ENCODE measurements at places on chromosomes 12 and 14. TPM values are rescaled to one million over a fixed set of nuclear protein-coding genes. Genes with fewer than 3 reads are reported as not detected.

DNA sequence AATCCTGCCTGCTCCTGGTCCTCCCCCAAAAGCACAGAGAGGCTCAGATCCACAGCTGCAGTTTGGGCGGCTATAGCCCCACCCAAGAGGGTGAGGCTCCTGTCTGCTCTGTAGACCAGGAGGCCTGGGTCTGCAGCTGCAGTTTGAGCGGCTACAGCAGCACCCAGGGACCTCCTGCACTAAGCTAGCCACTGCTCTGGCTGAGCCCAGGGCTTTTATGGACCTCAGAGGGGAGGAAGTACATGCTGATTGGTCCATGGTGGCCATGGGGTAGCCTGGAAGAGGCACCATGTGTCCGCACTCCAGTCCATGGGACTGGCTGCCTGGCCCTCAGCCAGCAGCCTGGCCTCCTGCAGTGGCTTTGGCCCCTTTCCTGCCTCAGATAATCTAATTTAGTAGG lies 49.6 kb upstream of the GSC start:
- no peak for DNase-seq

GRCh38 chr12:118344829-118345228 lies 27.9 kb downstream of the TAOK3 start:
- DNase-seq, result no peak

ESRRB gene
- total RNA-seq, result 2.5 TPM

CCDC197 gene
- total RNA-seq, result 0.68 TPM

DNA sequence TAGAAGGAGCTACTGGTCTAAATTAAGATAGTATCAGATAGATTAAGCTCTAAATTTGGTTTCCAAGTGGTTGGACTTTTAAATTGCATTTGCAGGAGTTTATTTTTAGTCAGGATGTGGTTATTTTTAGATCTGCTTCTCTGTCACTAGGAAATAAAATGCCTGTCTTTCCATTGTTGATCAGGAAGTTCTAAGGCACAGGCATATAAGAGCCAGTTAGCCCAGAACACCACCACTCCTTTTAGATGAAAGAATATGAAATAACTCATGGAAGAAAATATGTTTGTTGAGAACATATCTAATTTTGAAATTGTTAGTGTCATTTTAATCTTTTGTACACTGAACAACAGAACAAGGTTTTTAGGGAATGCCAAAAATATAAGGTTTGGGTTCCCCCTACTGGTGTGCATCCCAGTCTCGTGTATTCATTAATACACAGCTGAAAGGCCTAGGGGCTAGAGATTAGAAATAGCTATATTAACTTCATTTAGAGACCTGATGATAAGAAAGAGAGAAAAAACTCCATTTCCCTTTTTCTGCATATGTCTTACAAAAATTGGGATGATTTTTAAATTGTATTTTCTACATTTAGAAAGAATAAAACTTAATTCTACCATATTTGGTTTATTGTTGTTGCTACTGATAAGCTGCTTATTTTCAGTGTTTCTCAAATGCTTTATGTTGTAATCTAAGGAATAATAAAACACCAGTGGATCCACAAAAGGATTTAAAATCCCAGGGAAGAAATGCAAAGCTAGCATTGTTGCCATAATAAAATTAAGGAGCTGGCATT lies 67.2 kb downstream of the RIC8B start:
- DNase-seq, result no peak

GRCh38 chr14:99080306-99080705 lies 191.7 kb downstream of the BCL11B start:
- no peak for DNase-seq

DNA sequence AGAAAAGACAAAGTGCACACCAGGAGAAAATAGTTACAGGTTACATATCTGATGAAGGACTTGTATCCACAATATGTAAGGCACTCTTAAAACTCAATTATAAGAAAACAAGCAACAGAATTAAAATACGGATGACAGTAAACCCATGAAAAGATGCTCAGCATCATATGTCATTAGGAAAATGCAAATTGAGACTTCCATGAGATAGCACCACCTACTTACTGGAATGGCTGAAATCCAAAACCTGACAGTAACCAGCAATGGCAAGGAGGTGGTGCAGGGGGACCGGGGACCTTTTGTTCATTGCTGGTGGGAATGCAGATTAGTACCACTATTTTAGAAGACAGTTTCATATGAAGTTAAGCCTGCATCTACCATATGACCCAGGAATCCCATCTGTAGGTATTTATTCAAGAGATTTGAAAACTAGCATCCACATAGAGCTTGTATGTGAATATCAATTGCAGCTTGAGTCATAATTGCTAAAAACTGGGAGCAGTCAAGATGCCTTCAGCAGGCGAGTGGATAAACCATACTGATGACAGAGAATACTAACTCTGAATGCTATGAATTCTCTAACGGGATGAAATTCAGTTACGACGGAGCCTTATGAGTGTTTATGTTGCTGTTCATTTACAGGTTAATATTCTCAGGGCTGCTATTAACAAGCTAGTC lies 43.9 kb upstream of the ASPG start:
- no peak for DNase-seq

DNA sequence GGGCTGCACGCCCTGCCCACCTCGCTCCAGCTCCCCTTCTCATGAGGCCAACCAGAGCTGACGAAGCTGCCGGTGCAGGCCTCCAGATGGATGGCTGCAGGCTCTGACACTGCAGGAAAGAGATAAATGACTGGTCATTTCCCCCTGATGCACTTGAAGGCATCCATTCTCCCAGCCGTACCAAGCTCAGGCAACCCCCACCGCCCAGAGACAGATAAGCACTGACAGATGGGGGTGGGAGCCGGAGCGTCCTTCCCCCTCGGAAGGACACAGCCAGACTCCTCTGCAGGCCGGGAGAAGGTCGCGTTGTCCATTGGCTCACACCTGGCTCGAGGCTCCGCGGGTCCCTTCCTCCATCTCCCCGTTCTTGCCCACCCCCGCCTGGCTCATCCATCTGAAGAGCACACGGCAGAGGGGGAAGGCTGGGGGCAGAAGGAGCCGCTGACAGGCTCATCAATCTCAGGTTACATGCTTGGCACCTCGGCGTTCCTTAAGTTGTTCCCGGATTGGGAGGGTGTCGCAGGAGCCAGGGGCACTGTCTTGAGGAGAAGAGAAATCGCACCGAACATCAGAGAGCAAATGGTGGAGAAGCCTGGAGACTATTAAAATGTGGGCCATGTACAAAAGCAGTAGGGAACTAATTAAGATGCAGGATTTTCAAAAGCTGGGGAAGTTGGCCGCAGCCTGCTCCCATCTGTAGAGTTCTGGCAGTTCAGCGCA lies 151.6 kb downstream of the DPF3 start:
- DNase-seq, result no peak

GRCh38 chr14:31749275-31749674 lies 188.1 kb downstream of the NUBPL start:
- DNase-seq, result no peak

DNA sequence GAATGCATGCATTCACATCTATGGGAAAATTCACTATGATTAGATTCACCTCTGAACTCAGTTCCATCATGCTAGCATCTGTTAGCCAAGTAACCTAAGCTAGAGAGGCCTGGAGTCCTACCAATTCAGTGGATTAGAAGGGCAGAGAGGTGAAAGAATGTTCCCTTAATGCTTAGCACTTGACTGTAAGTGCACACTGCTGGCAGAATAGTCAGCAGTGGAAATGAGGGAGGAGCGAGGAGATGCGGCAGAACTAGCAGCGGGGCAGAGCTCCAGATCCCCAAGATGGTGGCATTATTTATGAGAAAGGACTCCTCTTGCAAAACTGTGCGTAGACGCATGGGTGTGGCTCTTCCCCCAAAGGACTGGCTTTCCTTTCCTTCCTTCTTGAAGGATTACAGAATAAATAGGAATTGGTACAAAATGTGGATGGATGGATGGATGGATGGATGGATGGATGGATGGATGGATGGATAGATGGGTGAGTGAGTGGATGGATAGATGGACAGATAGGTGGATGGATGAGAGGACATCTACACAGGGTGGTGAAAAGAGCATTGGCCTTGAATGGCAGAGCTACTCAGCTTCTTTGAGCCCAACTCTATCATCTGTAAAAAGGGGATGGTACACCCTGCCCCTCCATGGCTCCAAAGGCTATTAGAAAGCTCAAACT lies 227.2 kb downstream of the CHST11 start:
- no peak for DNase-seq

DNA sequence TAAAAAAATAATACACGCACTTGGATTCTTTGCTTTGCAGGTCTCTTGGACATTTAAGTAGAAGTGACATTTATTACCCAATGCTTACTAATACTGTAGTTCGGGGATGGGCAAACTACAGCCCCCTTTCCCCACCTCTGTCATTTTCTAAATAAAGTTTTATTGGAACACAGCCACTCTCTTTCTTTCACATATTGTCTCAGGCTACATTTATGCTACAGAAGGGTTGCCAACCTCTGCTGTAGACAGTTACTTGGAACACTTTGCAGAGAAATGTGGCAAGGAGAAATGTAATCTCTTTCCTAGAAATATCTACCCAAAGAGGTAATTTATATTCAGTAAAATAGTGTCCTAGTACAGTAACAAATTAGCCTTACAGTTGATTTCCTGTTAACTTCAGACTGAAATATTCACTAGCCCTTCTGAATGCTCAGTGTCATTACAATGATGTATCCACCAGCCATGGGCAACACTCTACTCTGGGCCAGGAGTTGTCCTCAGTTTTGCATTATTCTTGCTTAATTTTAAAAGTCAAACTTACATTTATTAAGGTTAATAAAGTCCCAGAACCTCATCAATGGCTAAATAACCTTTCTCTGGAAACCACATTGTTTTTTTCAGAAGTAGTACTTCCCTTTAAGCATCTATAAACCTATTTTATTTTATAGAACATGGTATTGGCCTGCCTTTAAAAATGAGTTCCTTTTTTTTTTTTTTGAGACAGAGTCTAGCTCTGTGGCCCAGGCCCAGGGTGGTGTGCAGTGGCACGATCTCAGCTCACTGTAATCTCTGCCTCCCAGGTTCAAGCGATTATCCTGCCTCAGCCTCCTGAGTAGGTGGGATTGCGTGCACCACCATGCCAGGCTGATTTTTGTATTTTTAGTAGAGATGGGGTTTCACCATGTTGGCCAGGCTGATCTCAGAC lies 269.6 kb upstream of the AMIGO2 start:
- DNase-seq, result no peak

TAS2R43 gene
- not detected for total RNA-seq

- DNase-seq, result no peak
Measured at GRCh38 chr14:98234208-98234607, 1037.8 kb downstream of the BCL11B start.

GRCh38 chr14:98006008-98006407 lies 1208.8 kb downstream of the VRK1 start:
- DNase-seq, result no peak

- no peak for DNase-seq
Measured at GRCh38 chr12:92229381-92229780, 83.7 kb upstream of the BTG1 start.

GRCh38 chr12:75294797-75295196 lies 35.3 kb downstream of the CAPS2 start:
- no peak for DNase-seq

BTBD6 gene
- 28.1 TPM for total RNA-seq

DNA sequence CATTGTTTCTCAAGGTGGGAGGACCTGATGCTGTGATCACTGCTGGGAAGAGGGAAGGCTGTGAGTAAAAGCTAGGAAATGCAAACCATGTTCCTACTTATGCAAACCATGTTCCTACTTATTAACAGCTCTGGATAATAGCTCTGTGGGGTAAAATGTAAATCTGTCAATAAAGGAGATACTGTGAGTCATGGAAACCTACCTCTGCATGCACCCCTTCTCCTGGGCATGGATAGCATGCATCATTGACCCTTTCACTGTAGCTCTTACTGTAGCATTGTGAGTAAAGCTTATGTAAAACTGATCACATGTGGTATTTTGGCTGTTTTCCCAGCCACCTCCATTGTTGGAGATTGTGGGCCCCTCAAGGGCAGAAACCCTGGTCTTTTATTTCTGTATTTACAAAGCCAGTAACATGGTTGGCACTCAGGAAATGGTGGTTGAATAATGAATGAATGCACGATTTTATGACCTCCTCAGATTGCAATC lies 253.7 kb downstream of the GRIN2B start:
- DNase-seq, result no peak

- no peak for DNase-seq
Measured at GRCh38 chr12:131965073-131965472, 15.3 kb downstream of the EP400 start.

GRCh38 chr12:103696101-103696500 lies 109.0 kb downstream of the STAB2 start:
- DNase-seq, result no peak

DNA sequence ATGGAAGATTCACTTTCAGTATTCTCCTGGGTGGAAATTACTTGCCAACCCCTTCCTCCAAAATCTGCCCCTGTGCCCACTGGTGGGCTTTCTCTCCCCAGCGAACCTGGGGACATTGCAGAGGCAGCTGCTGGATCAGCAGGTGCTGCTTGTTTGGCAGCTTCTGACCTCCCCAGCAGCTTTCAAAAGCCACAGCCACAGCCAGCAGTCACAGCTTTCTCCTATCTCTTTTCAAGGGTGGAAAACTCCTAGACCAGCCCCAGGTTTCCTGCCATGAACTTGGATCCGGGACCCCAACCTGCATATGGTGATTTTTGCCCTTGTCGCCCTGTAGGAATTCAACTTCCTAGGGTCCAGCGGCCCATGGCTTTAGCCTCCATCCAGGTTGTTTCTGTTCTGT lies 330.8 kb downstream of the ADAMTS20 start:
- DNase-seq, result no peak

GRCh38 chr14:58873228-58873953 lies 235.6 kb downstream of the DACT1 start:
- DNase-seq, result no peak

DNA sequence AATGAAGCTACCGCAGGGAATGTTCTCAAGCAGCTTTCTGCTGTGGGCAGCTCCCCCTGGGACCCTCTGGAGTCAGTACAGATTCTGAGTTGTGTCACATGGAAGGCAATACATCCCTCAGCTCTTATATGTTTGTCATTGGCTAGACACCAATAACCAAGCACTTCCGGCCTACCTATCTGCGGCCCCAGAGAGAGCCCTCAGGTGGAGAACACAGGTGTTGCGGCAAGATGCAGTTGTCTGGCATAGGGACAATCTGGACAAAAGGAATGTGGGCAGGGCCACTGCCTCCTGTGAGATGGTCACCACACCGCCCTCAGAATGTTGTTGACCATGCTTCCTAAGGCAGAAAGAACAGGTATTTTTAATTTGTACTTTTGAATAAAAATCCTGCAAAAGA lies 118.7 kb downstream of the BRMS1L start:
- DNase-seq, result no peak

DNA sequence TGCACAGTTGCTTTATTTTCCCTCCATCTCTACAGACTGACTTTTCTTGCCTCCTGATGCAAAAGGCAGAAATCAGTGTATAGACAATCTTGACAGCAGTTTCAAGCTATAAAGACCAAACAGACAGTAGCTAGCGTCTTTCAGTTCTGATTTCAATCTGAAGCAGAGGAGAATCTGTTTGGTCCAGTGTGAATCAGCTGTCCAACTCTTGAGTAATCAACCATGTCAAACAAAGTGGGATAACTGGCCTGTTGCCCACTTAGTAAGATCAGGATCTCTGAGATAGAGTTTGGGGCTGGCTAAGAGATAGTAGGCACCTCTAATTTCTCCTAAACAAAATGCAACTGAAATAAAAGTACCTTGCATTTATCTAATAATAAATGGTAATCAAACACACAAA lies 797.4 kb upstream of the FBXO33 start:
- no peak for DNase-seq

HOXC11 gene
- not detected for total RNA-seq

- DNase-seq, result no peak
Measured at GRCh38 chr12:100895192-100895591, 100.6 kb downstream of the ANO4 start.

GRCh38 chr12:39722504-39722903 lies 102.9 kb upstream of the ABCD2 start:
- DNase-seq, result no peak

OASL gene
- total RNA-seq, result 0.21 TPM

All from heart right ventricle (tissue), 16 donors.